HepG2 (cell line): ENCODE measurements at places on chromosomes 12 and 14. TPM values are rescaled to one million over a fixed set of nuclear protein-coding genes. Genes with fewer than 3 reads are reported as not detected.

RIMBP2 gene
- total RNA-seq: not detected in 2 replicates

- DNase-seq: no peak
These were observed 8.6 kb downstream of the PLEKHH1 start for GRCh38 chr14:67541448-67542387.

DNA sequence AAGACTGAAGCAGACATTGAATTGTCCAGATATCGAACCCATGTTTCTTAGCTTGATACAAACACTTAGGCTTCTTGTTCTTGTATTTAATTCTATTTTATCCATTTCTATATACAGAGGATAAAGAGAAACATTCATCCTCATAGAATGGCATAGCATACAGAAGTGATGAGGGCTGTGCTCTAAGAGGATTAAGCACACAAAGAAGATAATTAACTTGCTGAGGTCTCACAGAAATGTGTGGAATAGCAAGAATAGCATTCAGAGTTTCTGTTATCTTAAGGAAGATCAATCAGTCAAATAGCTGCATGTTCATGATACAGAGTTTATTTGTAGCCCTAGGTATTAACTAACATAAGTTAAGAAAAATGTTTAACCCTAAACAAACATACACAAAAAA lies 27.3 kb upstream of the STRAP start:
- DNase-seq: no peak

SLC5A8 gene
- total RNA-seq: not detected in 2 replicates

- peak; percentile 9 for DNase-seq
These were observed 146.3 kb downstream of the CAND1 start for GRCh38 chr12:67415473-67415872.

DNA sequence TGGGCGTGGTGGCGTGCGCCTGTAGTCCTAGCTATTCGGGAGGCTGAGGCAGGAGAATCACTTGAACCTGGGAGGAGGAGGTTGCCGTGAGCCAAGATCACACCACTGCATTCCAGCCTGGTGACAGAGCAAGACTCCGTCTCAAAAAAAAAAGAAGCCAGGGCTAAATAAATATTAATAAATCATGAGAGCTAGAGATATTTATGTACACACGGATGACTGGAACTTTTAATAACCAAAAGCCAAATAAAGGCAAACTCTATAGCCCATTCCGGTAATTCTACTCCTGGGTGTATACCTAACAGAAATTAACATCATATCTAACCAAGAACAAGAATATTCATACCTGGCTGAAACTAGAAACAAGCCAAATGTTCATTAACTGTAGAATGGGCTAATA lies 7.7 kb upstream of the TRAFD1 start:
- DNase-seq: no peak

DNA sequence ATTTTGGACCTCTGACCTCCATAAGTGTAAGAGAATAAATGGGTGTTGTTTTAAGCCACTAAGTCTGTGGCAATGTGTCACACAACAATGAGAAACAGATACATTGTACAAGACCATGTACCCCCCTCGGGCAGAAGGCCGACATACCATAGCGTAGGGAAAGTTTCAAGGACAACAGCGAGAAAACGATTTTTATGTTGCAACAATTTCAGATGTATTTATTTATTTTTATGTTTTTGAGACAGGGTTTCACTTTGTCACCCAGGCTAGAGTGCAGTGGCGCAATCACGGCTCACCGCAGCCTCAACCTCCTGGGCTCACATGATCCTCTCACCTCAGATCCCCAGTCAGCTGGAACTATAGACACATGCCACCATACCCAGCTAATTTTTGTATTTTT lies 136.4 kb upstream of the NCOR2 start:
- DNase-seq: peak; percentile 67
